ENCODE measurements at places on chromosomes 6 and 20.

DNA sequence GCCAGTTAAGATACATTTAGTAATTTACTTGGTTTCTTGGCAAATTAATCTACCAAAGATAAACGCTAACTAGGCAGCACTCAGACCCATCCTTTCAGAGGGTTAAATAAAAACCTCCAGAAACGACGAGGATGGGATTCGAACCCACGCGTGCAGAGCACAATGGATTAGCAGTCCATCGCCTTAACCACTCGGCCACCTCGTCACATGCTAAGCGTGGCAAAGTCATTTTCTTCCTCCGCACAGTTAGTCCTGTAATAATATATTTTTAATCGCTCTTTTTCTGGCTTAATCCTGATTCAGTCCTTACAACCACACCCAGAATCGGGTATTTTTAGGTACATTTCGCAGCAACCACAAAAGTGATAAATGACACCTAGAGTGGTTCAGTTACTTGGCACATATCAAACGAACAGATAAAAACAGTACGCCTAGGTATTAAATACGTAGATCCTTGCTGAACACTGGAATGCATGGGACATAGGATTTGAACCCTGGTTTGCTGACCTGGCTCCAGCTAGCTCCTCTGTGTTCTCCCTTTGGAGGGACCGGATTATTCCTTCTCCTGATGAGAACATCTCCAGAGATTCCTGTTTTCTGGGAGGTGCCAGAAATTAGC is 71.6 kb downstream of the GPX5 start:
- no peak for DNase-seq

DNA sequence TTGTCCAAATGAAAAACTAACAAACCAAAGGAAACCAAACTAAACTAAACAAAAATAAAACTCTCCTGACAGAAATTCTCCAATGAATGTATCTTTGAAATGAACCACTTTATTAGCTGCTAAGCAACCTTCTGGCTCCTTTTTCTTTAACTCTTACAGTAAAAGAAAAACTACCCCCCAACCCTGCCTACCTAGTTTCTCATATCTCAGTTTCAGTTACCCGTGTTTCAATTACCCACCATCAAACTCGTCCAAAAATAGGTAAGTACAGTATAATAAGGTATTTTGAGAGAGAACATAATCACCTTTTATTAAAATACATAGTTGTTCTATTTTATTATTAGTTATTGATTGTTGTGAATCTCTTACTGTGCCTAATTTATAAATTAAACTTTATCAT is 177.4 kb upstream of the THEMIS start:
- no peak for DNase-seq

- no peak for DNase-seq
Measured at GRCh38 chr6:96542702-96543101, 20.2 kb upstream of the FHL5 start.

- DNase-seq: no peak
Measured at GRCh38 chr6:93391965-93392364, 27.4 kb downstream of the EPHA7 start.

GRCh38 chr20:9617940-9618339 is 103.5 kb downstream of the LAMP5 start:
- no peak for DNase-seq

- DNase-seq: no peak
Measured at GRCh38 chr20:58109126-58109880, 119.2 kb downstream of the ANKRD60 start.

DNA sequence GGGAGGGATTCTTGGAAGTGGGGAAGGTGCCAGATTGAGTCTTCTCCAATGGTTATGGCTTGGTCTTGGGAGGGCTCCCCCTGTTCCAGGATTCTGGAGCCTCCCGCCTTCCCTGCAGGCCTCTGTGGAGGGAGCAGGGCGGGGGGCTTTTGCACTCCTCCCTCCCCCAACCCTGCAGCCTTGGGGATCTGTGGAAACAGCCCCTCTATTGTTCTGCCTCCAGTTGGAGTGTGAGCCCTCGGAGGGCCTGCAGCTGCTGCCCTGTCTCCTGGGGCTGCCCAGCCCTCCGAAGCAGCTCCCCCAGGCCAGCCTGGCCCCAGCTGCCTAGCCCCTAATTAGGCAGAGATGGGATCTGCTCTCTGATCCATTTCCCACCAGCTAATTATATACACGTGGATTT is 14.7 kb downstream of the FAM110A start:
- no peak for DNase-seq

DNA sequence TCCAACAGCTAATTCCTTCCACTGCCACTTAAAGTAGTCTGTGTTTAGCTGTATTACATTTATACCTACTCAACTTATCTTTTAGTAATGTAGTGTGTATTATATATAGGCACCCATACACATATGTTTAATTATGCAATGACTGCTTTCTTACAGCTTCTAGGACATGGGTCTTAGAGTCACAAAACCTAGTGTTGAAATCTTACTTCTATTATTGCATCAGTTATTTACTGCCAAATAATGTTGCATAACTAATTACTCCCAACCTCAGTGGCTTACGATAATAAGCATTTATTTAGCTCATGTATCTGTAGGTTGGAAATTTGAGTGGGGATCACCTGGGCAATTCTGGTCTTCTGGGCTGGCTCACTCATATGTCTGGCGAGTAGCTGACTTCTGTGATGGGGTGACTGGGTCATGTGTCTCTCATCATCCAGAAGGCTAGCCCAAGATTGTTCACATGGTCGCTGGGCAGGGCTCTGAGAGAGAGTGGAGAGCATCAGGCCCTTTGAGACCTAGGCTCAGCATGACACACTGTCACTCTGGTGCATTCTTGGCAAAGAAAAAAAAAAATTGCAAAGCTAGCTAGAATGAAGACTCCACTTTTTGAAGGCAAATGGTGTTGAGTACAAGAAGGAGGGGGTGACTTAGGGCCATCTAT is 187.0 kb downstream of the PLCB1 start:
- no peak for DNase-seq

GRCh38 chr6:41215777-41216176 is 12.4 kb upstream of the TREML4 start:
- no peak for DNase-seq

DNA sequence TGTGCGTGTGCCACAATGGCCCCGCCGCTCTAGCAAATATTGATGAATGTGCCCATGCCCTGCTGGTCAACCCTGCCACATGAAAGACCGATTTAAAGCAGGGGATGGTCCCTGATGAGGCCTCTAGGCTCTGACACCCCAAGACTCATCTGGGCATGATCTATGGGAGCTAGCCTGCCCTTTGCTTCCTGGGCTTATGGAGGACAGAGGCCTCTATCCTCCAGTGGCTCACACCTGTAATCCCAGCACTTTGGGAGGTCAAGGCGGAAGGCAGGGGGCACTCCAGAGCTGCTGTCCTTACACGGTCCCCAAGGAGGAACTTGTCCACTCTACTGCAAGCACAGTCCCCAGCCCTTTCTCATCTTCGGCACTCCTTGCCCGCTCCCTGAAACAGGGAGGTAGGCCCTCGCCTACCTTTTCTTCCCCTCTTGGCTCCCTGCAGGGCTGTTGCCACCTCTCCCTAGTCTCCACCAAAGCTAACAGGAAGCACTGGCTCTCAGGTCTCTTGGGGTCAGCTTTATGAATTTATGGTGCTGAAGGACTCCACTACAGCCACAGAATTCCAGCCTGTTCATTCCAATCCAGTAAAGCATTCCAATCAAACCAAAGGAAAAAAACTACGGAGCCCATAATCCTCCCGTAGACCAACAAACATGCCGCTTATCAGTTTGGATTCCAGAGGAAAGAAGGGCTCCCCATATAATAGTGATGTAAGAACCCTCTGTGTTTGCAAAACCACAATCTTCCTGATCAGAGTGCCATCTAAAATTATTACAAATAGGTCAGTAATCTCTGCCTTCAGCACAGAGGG is 48.7 kb upstream of the FOXQ1 start:
- no peak for DNase-seq

DNA sequence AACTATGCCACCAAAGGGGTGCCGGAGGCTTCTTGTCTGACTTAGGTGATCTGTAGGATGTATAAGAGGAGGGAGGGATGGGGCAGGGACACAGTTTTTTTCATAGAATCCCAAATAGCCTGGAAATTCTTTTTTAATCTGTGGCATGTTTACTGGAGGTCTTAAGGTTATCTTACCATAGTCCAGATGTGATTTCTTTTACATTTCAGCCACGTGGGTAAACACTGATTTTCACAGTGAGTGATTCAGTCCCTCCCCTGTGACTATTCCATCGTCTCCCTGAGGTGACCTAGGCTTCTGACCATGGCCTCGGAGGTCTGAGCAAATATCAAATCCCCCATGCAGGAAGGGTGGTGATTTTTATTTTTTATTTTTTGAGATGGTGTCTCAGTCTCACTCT is 67.7 kb downstream of the AKAP12 start:
- DNase-seq: no peak

DNA sequence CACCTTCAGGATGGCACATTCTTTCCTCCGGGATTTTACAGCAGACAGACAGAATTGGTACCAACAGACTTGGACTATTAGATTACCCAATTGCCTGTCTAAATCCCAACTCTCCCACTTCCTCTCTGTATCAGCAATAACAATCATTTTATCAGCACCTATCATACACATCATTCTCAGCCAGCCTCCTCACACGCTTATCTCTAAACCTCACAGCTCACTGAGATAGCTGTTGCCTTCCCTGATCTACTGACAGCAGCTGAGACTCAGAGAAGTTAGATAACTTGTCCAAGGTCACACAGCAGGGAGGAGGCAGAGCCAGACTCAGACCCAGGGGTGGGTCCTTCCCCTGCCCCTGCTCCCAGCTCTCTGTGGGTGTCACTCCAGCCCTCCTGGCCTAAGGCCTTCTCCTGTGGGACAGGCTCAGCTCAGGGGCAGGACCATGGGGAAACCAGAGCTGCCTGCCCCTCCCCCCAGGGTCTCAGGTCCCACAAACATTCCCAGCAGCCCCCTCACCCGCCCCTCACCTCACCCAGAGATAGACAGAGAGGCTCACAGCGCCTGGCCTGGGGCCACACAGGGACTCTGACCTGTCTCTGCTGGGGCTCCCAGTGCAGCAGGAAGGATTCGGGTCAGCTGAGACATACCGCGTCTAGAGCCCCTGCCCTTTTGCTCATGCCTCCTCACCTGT is 92.8 kb downstream of the GRM4 start:
- no peak for DNase-seq

- no peak for DNase-seq
Measured at GRCh38 chr6:159894991-159895390, 4.2 kb downstream of the MAS1 start.

DNA sequence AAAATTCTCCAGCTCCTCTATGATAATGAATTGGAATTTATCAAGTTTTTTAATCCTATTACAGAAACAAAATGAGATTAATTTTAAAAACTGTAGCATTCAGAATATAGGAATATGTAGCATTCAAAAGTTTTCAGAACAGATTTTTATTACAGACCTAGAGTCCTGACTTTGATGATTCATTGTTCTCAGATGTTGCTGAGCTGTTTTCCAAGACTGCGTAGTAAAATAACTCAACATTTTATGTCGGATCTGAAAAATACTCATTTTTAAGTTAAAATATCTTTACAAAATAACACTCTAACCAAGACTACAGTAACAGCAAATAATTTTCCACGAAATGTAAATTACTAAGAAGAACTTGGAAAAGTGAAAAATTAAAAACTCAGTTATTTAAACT is 67.1 kb downstream of the SYCP2 start:
- DNase-seq: no peak

DNA sequence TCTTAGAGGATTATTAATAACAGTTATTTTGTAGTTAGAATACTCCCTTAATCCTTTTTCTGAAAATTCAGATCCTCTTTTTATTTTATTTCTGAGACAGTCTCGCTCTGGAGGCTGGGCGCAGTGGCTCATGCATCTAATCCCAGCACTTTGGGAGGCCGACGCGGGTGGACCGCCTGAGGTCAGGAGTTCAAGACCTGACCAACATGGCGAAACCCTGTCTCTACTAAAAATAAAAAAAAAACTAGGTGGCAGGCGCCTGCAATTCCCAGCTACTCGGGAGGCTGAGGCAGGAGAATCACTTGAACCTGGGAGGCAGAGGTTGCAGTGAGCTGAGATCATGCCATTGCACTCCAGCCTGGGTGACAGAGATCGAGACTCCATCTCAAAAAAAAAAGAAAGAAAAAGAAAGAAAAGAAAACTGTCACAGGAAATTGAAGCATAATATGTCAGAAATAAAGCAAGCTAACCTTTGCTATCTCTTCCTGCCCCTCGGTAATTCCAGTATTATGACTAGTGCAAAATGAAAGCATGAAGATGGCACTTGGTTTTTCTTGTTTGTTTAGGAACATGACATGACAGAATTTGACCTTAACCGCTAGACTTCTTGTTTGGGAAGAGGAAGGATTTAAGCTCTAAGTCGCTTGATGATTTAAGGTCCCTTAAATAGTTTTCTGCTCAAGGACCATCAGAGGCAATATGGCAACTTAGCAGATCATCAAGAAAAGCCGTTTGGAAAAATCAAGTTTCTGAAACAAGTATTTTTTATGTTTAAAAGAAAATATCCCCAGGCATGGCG is 1.8 kb upstream of the RBM39 start:
- DNase-seq: no peak

GRCh38 chr6:75085931-75086635 is 119.8 kb downstream of the COL12A1 start:
- DNase-seq: no peak

DNA sequence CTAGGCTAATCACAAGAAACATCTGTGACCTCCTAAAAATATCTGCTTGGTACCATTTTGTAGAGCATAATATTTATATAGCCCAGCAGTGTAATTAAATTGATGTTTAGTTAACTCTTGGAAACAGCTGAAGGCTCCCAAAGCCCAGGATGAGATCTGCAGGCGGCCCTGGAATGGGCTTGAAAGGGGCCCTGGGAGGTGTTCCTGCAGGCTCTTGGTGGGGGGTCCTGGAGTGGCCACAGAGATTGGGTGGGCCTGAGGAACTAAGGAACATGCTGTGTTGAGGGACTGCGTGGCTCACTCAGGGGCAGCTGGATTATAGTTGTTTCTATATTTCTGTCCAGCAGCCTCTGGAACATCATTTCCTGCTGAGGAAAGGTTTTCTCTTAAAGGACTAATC is 9.2 kb downstream of the SCP2D1 start:
- no peak for DNase-seq

- DNase-seq: no peak
Measured at GRCh38 chr20:9565910-9566550, 51.6 kb downstream of the LAMP5 start.

DNA sequence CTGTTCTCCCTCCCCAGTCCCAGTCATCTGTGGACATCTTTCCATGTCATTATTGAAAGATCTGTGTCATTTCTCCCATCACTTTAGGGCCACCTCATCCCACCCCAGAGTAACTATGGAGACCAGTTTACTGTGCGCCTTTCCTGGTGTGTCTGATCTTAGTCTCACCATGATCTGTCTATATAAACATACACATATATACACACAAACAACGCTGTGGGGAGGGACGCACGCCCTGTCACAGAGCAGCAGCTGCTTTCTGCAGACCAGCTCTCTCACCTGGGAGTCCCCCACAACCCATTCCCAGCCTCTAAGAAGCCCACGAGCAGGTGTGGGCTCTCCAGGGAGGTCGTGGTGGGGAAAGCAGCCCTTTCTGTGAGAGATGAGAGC is 68.1 kb upstream of the TOX2 start:
- no peak for DNase-seq

DNA sequence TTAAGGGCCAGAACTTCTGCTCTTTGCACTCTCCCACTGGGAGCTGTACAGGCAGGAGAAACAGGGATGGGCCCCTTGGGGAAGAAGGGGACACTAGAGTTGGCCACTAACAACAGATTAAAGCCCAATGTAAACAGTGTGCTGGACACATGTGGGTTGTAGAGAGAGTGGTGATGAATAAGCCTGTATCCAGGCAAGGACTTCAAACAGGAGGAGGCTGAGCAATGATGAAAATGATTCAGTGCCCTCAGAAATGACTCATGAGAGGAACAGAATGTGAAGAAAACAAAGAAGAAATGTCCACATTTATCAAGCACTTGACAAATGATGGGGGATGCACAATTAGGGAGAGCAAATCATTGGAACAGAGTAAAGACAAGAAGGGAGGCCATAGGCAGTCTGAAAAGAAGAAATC is 242.3 kb downstream of the TBX18 start:
- DNase-seq: no peak
